ENCODE measurements at places on chromosomes 4 and X. TPM values are rescaled to one million over a fixed set of nuclear protein-coding genes. Genes with fewer than 3 reads are reported as not detected.

The HPGD gene
- 42.5 TPM for polyA plus RNA-seq

The PRRG3 gene
- 0.24 TPM for polyA plus RNA-seq

The TACR3 gene
- polyA plus RNA-seq = 0.19 TPM

The CCDC158 gene
- 0.24 TPM for polyA plus RNA-seq

The PLAC8 gene
- 3.6 TPM for polyA plus RNA-seq

The MSN gene
- 124 TPM for polyA plus RNA-seq

The RAB39B gene
- polyA plus RNA-seq = 1.8 TPM

The PDE6B gene
- polyA plus RNA-seq = 10.8 TPM

The NDUFB11 gene
- polyA plus RNA-seq = 215 TPM

The EMCN gene
- polyA plus RNA-seq = 140 TPM

All from kidney (tissue), 22 donors.